ENCODE measurements at places on chromosomes 4 and X.

- DNase-seq, result no peak
These were observed 2.3 kb downstream of the MANBA start for GRCh38 chr4:102758241-102759160.

DNA sequence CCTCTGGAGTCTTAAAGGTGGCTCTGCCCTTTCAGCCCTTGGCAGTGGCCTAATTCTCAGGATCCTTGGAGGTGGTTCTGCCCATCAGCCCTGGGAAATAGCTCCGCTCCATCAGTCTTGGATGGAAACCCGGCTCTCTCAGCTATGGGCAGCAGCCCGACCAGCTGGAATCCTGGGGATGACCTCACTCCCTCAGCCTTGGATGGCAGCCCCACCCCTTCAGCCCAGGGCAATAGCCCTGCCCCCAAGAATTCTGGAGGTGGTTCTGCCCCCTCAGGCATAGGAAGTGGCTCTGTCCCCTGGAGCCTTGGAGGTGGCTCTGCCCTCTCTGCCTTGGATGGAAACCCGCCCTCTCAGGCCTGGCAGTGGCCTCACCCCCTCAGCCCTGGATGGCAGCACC lies 127.7 kb downstream of the RBMX2 start:
- DNase-seq, result no peak

DNA sequence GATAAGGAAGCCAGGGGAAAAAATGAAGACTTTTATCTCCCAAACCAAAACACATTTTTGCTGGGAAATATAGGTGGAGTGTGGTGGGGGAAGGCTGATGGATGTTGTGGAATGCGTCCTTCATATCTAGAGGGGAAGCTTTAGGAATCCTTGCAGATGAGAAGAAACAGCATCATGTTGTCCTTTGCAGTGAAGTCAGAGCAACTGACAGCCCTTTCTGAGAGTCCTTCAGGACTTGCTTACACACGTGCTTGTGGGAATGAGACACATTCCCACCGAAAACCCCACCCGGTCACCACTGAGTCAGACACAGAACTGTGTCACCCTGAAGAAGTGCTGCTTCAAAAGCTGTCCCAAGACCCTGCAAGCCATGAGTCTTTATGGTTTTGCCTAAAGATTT lies 81.5 kb downstream of the SHROOM2 start:
- no peak for DNase-seq

DNA sequence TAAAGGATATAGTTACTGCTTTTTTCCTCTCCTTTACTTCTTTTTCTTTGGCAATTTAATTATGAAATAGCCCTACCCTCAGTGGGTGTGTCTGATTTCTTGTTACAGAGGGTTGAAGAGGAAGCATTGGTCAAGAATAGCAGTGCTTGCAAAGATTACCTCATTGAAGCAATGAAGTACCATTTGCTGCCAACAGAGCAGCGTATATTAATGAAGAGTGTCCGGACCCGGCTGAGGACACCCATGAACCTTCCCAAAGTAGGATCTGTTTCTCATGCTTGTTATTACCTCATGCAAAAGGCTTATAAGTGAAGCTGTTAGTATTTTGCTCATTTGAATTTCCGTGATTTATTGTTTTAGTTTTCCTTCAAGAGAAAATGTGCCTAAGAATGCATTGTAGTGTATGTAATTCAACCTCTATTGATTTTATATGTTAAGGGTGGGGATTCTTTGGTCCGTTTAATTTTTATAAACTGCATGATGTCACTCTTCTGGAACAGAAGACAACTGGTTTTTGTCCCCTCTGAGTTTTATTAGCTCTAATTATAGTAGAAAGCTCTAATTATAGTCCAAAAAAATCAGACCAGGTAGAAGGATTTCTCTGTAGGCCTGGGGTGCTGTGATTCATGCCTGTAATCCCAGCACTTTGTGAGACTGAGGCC lies 27.9 kb upstream of the MSMO1 start:
- DNase-seq, result no peak

GRCh38 chr4:158739600-158739999 lies 16.4 kb upstream of the PPID start:
- DNase-seq, result no peak

DNA sequence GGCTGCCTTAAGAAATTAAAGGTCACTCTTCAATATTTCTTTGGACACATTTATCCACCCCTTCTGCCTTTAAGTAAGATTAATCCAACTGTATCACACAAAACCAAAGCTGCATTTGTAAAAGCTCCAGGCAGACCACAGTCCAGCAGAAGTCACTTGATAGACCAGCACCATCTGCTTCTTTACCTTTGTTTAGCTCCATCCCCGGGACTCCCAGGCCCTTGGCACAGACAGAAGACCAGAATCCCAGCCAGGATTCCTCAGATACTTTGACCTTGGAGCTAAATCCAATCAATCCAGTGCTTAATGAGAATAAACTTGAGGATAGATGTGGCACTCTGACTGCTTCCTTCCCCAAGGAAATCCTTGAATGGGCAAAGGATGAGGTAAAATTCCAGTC lies 333.1 kb upstream of the RASGEF1B start:
- DNase-seq, result no peak

GRCh38 chr4:74522251-74522991 lies 77.5 kb downstream of the AREG start:
- DNase-seq, result no peak

- DNase-seq, result no peak
These were observed 403 bp downstream of the PHOX2B start for GRCh38 chr4:41748074-41748570.

- DNase-seq, result no peak
These were observed 5.0 kb downstream of the NSG1 start for GRCh38 chr4:4391866-4392265.

DNA sequence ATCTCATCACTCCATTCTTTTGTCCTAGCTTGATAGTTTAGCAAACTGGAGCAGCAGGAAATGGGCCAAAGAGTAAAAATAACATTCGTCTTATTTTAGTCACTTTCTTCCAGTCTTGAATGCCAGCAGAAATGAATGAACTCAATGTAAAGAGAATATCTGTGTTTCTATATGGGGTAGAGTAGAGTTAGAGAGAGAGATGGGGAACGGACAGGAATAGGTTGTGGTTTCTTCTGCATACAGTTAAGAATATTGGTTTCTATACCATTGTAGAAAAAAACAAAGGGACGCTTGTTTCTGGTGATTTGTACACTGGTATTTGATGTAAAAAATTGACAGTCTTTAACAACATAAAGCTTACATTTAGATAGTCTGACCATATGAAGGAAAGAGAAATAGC lies 8.9 kb downstream of the GPR174 start:
- DNase-seq, result no peak

DNA sequence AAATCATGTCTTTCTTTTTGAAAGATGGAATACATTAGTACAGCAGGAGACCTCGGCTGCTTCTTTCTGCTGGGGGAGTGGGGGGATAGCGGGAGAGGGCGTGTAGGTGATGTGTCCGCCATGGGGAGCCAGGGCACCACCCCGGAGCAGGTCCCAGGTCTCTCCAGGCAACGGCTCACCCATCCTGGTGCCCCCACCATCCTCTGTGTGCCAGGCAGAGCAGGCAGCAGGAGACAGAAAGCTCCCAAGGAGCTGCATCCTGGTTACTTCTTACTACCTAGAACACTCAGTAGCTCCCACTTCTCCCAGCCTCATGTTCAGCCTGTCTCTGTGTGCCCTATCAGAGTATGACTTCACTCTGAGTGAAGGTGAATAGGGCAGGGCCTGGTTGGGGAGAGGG lies 23.6 kb downstream of the TNIP2 start:
- DNase-seq, result no peak

- DNase-seq, result no peak
These were observed 728.2 kb downstream of the ARAP2 start for GRCh38 chr4:35516102-35516501.

GRCh38 chr4:119299260-119299671 lies 22.7 kb downstream of the FABP2 start:
- no peak for DNase-seq

GRCh38 chrX:45322382-45322781 lies 121.7 kb upstream of the DIPK2B start:
- DNase-seq, result no peak

- no peak for DNase-seq
These were observed 67.7 kb downstream of the TSC22D3 start for GRCh38 chrX:107707866-107708265.

- DNase-seq, result no peak
These were observed 11.9 kb downstream of the FMR1 start for GRCh38 chrX:147923605-147924004.

- DNase-seq, result no peak
These were observed 79.6 kb downstream of the VCX2 start for GRCh38 chrX:8091510-8091909.

DNA sequence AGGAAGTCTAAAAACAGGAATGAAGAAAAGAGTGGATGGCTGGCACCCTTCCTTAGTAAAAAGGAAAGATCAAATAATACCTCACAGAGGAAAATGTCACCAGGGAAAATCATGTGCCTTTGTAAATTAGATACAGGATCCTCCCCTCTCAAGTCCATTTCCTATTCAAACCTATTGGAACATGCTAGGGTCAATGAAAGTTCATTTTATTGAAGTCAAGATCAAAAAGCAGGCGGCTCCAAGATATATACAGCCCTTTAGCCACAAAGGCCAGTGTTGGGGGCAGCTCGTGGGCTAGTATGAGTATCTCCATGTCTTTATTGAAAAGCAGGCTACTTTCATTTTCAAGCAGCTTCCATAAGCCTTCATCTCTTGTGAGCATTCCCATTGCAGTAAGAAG lies 141.1 kb downstream of the QDPR start:
- no peak for DNase-seq

DNA sequence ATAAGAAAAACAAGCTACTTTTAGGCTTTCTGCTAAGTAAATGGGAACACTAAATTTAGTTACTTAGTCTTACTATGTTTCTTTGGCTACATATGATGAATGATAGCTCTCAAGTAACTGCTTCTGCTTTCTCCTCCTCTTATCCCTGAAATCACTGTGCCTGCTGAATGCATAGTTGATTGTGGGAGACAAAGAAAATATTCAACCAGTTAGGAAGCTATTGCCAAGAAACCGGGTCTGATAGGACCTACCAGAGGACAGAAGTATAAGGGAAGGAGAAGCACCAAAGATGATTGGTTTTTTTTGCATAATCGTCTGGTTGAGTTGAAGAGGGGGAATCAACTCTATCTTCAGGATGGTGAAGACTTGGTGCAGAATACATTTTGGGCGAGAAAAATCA lies 28.0 kb upstream of the NDUFC1 start:
- no peak for DNase-seq

DNA sequence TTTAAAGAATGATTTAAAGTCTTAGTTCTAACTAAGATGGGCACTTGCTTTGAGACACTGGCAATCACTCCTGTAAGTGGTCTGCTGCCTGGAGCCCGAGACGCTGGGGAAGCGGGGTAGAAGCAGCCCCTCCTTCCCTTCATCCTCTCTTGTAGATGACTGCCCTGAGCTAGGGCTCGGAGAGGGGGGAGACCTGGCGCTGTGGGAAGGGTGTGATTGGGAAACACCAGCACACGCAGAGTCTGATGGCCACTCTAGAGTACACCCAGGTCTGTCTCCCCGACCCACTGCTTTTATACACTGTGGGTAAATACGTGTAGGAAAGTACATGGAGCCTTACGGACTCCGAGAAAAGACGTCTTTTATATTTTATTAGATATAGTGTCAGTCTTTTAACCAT lies 24.0 kb downstream of the LRP2BP start:
- no peak for DNase-seq

GRCh38 chr4:4712800-4713528 lies 146.5 kb upstream of the MSX1 start:
- no peak for DNase-seq

DNA sequence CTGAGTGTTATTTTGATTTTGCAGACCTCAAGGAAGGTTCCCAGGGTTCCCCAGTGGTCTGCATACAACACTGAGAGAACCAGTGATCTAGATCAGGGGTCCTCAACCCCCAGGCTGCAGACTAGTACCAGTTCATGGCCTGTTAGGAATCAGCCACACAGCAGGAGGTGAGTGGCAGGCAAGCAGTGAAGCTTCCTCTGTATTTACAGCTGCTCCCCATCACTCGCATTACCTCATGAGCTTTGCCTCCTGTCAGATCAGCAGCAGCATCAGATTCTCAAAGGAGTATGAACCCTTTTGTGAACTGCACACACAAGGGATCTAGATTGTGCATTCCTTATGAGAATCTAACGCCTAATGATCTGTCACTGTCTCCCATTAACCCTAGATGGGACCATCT lies 28.5 kb downstream of the EDNRA start:
- no peak for DNase-seq

- DNase-seq, result no peak
These were observed 147.0 kb downstream of the PACRGL start for GRCh38 chr4:20847124-20847747.

GRCh38 chr4:123849495-123849894 lies 452.9 kb downstream of the SPRY1 start:
- DNase-seq, result no peak

DNA sequence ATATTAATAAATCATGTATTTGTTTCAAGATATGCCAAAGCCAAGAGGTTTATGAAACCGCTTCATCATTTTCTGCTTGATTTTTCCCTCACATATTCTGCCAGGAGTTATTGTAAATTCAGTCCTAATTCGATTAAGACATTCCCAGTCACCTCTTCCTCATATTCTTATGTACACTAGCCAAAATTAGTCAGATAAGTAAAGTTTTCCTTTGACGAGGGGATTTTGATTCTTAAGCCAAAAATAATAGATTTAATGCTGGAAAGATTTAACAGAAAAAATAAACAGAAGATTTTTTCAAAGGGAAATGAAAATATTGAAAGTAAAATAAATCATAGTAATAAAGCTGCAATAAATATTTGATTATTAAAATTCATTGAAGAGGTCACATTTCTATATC lies 51.0 kb upstream of the VEGFC start:
- no peak for DNase-seq

DNA sequence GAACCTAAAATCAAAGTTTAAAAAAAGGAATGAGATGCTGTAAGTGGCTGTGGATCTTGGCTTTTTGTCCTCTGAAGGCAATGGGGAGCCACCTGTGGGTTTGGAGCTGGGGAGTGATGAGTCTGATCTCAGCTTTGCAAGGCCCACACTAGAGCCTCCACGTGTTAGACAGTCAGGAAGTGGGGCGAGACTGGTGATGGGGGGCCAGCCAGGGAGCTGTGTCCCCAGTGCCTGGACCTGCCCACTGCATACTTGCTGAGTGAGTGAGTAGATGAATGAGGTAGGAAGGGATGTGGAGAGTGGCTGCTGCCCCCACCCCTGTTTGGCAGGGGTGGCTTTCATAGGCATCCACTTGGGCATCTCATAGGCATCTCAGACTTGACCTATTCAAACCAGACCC lies 84.0 kb downstream of the NHSL2 start:
- DNase-seq, result no peak

DNA sequence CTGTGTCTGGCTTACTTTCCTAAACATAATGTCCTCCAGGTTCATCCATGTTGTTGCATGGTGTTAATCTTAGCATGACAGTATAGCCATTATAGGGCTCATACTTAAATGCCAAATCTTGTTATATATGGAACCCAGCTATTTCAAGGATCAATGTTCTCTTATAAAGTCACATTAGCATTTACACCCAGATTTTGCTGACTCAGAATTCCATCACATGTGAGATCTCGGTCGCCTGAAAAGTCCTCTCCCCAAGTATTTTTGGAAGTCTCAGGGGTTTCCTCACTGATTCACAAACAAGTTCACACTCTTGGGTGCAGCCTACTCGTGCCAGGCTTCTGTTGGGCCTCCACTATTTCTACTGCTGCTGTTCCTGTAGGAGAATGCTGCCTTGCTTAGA lies 19.9 kb upstream of the C4orf51 start:
- no peak for DNase-seq

Measured in stimulated activated CD8-positive, alpha-beta memory T cell treated with anti-CD3 and anti-CD28 coated beads, Interleukin-7, amount 100 ng/mL, for 1 hour (primary cell).